ENCODE measurements at places on chromosomes 3 and 15. TPM values are rescaled to one million over a fixed set of nuclear protein-coding genes. Genes with fewer than 3 reads are reported as not detected.

DNA sequence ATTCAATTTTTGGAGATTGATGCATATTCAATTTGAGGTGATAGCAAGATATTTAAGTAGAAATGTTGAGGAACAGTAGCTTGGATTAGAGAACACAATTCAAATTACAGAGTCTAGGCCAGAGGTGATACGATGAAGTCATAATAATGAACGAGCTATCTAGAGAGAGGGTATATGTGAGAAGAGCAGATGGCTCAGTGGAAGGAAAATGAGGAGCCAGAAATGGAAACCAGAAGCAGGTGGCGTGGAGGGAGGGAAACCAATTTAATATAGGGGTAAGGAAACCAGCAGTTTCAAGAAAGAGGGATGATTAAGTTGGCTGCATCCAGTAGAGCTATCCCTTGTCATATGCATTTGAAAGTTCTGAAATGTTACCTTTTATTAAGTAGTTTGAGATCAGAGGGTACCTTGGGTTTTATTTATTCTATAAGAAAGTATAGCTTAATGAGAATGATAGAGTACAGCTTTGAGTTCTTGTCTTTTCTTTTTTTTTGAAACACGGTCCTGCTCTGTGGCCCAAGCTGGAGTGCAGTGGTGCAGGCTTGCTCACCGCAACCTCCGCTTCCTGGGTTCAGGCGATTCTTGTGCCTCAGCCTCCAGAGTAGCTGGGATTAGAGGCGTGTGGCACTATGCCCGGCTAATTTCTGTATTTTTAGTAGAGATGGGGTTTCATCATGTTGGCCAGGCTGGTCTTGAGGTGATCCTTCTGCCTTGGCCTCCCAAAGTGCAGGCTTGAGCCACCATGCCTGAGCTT, 22.1 kb downstream of the NCK1 start:
- DNase-seq: no peak

DNA sequence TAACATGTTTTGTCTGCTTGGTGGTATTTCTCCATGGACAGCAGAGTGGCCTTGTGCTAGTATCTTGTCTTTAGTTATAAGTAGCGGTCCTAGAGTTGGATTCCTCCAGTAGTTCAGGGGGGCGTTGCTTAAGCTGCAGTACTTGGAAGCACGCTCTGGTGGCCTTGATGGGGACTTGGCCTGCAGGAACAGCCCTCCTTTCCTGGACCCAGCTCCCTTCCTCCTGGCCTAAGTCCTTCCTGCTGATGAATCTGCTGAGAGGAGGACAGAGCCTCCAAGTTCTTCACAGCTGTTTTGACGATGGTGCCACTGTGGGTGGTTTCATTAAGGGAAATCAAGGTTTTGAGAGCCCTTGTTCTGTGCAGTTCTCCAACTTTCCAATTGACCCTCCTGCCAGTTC, 38.6 kb upstream of the SEC22A start:
- DNase-seq: no peak

DNA sequence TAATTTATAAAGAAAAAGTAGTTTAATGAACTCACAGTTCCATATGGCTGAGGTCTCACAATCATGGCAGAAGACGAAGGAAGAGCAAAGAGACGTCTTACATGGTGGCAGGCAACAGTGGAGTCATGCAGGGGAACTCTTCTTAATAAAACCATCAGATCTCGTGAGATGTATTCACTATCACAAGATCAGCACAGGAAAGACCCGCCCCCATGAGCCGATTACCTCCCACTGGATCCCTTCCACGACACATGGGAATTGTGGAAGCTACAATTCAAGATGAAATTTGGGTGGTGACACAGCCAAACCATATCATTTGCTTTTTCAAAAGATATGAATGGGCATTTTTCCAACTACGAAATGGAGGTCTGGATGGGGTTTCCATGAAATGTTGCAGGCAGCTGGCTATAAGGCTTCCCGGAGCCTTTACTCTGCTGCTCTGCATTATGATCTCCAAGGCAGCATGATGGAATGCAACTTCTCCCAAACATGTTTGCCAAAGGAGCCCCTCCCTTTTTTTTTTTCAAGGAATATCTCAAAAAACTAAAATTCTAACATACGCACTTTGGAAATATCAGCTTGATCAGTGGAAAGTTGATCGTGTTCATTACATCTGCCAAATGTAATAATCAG, 189.7 kb downstream of the MEX3B start:
- no peak for DNase-seq

- no peak for DNase-seq
These were observed 124.8 kb downstream of the CHDH start for GRCh38 chr3:53721187-53722119.

DNA sequence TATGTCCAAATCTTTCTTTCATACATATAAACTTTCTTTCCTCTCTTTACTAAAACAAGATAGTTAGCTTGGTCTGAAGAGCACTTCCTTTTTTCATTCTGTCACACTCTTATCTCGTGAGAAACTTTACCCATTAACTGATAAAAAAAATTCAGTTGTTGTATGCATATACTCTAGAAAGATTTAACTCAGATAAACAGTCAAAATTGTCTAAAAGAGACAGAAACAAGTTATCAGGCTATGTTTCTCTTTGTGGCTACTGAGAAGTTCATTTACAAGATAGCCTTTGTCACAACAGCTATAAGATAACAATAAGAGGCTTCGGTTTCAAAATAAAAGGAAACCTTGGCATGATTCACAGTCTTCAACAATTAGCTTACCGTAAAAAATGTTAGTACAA, 235.7 kb upstream of the ATP10A start:
- DNase-seq: no peak

ULK4 gene
- 23.1 TPM for total RNA-seq
